Stimulated activated CD4-positive, alpha-beta T cell treated with anti-CD3 and anti-CD28 coated beads, TNF-alpha, amount 100 ng/mL, for 4 hours (primary cell): ENCODE measurements at places on chromosomes 5 and 9.

GRCh38 chr5:98770209-98770910, 3.1 kb upstream of the RGMB start:
- no peak for DNase-seq

- DNase-seq = no peak
Observed at GRCh38 chr9:87587864-87588263, 90.2 kb downstream of the DAPK1 start.

DNA sequence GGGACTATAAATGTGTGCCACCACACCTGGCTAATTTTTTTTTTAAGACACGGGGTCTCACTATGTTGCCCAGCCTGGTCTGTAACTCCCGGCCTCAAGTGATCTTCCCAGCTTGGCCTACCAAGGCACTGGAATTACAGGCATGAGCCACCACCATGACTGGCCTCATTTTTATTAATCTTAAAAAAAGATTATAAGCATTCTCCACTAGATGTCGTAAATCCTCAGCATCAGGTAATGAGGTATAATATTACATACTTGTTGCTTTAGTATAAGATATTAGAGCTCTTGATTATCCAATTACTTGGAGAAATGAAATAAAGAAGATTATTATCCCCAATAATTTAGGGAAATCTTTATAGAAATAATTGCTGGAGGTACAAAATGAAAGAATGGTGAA, 78.2 kb upstream of the HTR1A start:
- DNase-seq = no peak

- DNase-seq = no peak
Observed at GRCh38 chr9:129285979-129286772, 108.1 kb upstream of the IER5L start.

DNA sequence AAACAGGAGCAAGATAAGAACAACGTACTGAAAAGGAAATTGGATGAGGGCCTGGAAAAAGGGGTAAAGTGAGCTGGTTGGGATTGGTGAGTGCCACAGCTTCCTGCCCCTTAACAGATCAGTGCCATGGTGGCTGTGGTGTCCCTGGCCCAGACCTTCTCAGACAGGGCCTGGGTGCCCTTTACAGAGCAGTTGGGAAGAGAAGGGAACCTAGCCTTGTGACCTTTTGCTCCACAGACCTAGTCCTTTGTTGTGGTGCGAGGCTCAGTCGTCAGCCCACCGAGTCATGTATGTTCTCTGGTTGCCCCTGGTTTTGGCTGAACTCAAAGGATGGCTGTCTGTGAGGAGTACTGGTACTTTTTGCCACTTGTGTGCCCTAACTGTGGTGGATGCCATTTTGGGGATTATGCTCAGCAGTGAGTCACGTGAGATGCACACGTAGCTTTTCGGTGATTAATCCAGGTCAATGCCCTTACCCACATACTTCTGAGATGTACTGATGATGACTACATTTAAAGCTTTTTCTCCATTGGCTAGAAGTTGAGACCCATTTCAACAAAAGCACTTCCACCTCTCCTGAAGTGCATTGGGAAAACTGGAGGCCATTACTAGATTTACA, 48.4 kb downstream of the EXOSC2 start:
- no peak for DNase-seq

DNA sequence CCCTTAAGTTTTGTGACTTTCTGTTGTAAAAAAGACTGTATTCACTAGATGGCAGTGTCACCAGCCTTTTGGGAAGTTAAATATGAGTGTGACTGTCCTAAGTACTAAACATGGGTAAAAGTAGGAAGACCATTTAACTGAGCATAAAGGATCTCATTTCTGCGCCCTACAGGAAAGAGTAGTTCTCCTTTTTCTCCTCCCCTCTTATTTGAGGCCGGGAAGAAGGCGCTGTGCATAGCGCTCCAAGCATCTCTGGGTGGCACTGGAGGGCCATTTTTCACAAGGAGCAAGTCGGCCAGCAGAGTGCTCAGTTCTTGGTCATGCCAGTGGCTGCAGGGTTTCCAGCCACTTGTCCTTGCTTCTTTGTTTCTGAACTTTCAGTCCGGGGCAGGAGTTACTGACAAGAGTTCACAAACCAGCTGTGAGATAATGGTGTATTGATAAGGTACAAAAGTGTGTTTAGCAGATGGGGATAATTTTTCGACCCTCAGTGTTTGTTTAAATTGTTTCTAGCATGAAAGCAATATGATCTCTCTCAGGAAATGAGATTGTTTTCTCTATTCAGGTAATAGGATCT, 227.6 kb upstream of the DMRT1 start:
- no peak for DNase-seq

DNA sequence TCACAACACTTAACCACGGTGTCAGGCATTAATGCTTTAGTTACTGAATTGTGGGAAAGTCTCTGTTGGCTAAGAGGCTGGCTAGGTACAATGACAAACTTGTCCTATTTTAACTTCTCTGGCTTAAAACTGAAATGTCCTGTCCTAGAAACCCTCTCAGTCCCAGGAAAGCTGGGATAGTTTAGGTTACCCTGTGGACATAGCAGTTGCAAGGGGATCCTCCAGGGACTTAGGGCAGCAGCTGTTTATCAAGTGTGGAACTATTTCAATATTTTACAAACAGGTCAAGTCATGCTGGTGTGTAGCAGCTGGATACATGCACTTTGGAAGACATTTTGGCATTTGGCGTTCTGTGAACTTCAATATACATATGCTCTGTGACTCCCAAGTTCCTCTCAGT, 95.0 kb upstream of the ARRDC3 start:
- DNase-seq = no peak

- no peak for DNase-seq
Observed at GRCh38 chr5:161530700-161531099, 15.8 kb downstream of the GABRB2 start.
